ENCODE measurements at places on chromosomes 4 and X.

GRCh38 chr4:89617317-89617716 is 219.6 kb downstream of the SNCA start:
- DNase-seq, result no peak

DNA sequence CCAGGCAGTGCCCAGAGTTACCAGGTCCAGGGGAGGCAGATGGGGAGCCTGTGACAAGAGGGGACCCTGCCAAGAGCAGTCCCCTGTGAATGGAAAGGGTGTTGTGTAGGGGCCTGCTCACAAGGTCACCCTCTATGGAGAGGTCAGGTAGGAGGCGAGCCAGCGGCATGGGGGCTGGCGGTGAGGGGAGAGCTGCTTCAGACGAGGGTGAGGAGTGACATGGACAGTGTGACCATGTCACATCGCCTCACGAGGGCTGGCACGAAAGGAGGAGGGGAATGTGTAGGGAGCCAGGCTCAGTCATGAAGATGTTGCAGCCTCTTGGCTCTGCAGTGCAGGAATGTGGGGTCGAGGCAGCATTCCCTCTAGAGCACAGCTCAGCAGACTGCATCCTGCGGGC is 29.6 kb downstream of the CLCN4 start:
- no peak for DNase-seq

- no peak for DNase-seq
These were observed 244.3 kb downstream of the RBMX2 start for GRCh38 chrX:130645955-130646583.

DNA sequence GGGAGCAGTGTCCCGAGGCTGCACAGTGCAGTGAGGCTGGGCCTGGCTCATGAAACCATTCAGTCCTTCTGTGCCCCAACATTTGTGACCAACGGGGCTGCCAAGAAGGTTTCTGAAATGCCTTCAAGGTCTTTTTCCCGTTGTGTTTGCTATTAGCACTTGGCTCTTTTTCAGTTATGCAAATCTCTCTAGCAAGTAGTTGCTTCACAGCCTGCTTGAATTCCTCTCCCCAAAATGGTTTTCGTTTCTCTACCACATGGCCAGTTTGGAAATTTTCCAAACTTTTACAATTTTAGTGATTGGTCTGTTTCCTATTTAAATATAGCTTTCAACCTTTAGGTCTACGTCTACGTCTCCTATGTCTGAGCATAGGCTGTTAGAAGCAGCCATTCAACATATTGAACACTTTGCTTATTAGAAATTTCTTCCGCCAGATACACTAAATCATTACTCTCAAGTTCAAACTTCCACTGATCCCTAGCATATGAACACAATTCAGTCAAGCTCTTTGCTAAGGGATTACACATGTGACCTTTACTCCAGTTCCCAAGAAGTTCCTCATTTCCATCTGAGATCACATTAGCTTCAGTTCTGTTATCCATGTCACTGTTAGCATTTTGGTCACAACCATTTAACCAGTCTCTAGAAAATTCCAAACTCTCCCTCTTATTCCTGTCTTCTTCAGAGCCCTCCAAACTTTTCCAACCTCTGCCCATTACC is 901.8 kb downstream of the GLUD2 start:
- DNase-seq, result no peak

DNA sequence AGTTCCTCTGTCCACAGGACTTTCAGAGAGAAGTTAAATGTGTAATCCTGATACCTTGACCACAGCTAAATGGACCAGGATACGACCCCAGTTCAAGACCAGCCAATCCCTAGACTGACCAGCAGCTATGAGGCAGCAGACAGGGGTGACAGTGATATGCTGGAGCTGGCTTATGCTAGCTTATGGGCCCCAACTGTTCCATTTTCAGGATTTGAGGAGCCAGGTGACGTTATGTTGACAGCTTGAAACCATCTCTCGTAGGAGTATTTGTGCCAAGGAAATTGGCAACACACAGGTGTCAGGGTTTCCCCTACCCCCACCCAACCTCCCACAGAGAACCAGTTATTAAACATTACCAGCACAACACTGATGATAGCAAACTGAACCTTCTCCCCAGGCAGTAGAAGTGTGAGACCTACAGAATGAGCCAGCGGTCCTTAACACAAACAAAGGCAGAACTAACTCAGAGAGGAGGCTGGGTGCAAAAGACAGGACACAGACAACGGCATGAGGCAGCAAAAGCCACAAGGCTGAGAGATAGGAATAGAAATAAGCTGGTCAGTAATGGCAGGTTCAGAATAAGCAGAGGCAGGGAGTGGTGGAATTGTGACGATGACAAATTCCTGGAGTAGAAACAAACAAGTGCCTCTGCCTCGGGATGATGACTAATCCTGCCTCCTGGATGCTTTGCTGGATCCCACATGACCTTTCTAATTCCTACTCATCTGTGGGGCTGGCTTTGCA is 85.6 kb upstream of the CPEB2 start:
- no peak for DNase-seq

DNA sequence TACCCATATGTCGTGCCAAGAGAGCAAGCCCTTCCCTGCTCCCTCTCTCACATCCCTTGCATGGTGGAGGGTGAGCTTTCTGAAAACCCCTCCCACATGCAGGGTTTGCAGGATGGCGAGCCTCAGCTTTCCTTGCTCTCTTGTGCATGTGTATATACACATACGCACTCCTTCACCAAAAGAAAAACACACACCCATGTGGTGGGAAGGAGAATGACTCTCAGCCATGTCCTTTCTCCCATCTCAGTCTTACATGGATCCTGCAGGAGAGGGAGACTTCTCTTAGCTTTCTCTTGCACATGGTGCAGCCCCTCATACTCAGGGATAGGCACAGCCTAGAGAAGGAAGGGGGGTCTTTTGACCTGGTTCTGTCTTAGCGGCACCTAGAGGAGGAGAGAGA is 81.1 kb downstream of the CLCN5 start:
- DNase-seq, result no peak

GRCh38 chrX:1325515-1326116 is 11.0 kb upstream of the IL3RA start:
- no peak for DNase-seq

GRCh38 chrX:12469296-12469695 is 321.9 kb upstream of the PRPS2 start:
- no peak for DNase-seq

GRCh38 chr4:33187035-33187434 is 2466.9 kb downstream of the PCDH7 start:
- DNase-seq, result no peak

DNA sequence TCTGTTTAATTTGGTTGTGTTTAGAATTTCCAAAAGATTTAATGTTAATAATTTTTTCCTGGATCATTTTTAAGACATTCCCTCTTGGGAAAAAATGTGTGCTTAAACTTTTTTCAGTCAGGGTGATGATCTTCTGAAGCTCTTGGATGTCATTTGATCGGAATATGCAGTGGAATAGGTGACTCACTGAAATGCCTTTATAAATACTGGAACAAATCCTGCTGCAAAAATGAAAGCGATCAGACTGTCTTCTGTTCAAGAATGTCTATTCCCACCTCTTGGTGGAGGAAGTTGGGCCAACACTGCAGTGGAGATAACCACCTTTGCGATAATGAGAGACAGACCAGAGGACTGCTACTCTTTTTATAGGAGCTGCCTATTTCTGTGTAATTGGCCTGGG is 46.7 kb downstream of the LARP1B start:
- DNase-seq, result no peak

DNA sequence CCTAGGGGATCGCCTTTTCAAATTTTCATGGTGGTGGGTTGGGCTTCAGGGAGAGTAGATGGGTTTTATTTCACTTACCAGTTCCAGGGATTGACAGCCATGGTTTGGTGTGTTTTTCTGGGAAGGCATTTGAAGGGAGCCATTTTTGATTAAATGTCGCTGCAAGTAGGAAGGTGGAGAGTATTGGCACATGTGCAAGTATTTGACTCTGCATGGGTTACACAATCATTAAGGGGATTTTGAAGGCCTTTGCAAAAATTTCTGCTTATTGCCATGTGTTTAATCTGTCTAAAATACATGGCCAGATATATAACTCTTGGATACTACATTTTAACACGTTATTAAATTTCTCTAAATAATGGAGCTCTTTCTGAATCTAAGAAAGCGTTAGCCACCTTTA is 55.1 kb downstream of the GPAT3 start:
- no peak for DNase-seq

GRCh38 chr4:31360786-31361185 is 640.6 kb downstream of the PCDH7 start:
- no peak for DNase-seq

DNA sequence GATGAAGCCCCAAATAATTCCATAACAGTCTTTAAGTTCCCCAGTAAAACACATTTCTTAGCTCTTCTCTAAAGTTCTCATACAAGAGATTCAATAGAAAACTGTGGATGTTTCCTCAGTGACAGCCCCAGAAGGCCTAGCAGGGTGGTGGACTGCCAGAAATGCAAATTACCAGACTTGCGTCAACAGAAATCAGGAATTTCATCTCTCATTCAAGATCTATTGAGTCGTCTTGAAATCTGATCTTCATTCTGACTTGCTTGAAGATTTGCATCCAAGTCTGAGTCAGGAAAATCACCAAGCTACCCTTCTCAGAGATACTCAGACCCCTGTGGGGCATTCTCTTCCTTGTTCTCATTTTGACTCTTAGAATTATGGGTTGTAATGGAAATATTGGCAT is 68.9 kb upstream of the NDP start:
- no peak for DNase-seq

DNA sequence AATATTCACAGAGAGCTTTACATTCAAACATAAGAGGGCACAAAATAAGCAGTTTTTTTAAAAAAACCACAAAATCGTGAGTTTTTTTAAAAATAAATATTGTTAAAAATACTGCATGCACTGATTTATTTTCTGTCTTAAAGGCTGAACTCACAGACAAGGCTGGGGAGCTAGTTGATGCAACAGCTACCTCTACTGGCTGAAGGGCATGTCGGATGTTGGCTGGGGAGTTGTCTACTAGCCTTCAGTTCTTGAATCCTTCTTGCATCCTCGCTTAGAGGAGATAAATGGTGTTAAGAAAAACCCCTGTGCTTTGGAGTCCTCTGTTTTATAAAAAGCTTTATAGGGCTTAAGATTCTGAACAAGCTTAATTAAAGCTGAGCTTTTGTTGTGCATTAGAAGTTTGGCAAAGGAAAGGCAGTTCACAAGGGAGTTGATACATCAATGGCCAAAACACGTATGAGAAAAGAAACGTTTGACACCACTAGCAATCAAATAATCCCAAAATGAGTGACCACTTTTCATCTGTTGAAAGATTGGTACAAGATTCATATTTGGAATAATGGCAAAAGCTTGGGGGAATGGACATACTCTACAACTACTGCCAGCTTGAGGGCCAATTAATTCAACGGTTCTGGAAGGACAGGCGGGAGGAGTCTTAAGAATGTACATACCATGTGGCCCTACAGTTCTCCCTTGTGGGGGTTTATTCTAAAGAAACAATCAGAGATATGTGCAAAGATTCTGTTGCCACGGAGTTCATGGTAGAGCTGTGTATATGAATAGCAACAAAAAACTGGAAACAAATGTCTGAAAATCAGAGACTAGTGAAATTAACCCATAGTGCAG is 94.7 kb downstream of the SEL1L3 start:
- no peak for DNase-seq

- no peak for DNase-seq
These were observed 164.4 kb upstream of the FTHL17 start for GRCh38 chrX:31236231-31236630.

DNA sequence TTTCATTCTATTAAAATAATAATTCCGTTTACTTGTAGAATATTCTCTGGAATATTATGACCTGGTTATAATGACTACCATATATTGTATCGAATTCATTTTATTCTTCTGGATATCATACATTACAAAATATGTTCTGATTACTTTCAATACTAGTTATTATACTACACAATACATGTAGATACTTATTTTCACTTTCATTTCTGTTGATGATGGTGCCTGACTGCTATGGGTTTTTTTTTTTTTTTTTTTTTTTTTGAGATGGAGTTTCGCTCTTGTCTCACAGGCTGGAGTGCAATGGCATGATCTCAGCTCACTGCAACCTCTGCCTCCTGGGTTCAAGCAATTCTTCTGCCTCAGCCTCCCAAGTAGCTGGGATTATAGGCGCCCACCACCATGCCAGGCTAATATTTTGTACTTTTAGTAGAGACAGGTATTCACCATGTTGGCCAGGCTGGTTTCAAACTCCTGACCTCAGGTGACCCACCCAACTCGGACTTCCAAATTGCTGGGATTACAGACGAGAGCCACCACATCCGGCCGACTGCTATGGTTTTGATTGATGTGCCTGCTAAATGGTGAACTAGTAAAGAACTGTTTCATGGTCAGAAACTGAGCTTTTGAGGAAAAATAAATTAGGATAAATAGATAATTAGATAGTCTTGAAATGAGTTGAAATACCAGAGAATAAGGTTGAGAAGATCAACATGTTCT is 39.5 kb downstream of the PCDH10 start:
- no peak for DNase-seq

DNA sequence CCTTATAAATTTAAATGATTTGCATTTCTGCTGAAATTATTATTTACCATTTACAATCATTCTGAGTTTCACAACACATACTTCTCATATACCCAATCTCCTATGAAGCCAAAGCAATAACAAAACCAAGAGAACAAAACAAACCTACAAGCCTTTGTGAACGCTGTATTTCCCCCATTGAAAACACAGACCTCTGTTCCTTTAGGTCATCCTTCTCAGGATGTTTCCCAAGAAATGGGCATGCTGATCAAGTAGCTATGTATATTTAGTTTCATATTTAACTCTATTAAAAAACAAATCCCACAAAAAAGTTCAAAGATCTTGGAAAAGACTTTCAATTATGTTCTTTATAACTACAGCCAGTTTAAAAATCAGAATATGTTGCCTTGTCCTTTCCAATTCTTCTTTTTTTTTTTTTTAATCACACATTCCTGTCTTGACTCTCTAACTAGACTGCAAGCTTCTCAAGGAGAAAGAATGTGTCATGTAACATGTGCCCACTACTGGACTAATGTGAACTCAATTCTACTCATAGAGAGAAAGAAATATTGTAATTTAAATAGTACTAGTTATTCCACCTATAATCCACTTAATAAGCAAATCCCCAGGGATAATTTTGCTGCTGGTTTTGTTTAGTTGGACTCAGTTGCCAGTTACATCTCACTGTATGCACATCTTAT is 84.3 kb upstream of the PRSS48 start:
- no peak for DNase-seq

GRCh38 chr4:108107101-108107500 is 61.6 kb downstream of the LEF1 start:
- no peak for DNase-seq

- no peak for DNase-seq
These were observed 133.9 kb downstream of the UCHL1 start for GRCh38 chr4:41390661-41391060.

DNA sequence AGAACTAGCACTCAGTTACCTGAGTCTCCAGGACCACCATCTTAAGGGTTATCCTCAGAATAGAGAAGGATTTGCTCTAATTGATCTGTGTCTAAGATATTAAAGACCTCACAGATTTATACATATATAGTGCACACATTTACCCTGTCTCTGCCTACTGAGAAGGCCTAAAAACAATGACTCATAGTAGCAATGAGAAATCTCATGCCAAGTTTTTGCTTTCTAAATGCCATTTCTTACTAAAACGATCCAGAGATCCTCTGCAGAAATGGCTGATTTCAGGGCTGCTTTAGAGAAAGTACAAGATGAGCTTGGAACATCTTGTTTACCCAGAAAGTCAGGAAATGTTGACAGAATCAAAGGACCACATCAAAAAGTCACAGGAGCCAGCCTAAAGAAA is 79.1 kb upstream of the INPP4B start:
- DNase-seq, result no peak

Data from T-helper 9 cell (primary cell).